ENCODE measurements at places on chromosomes 4 and X. TPM values are rescaled to one million over a fixed set of nuclear protein-coding genes. Genes with fewer than 3 reads are reported as not detected.

TCEAL8 gene
- 26.4 TPM for total RNA-seq

AVPR2 gene
- not detected for total RNA-seq

CT45A2 gene
- not detected for total RNA-seq

RIBC1 gene
- 1.2 TPM for total RNA-seq

H2BW2 gene
- total RNA-seq, result not detected

PHKA1 gene
- total RNA-seq, result 4.6 TPM

CORIN gene
- total RNA-seq, result 0.04 TPM

TCEAL6 gene
- total RNA-seq, result not detected

DNA sequence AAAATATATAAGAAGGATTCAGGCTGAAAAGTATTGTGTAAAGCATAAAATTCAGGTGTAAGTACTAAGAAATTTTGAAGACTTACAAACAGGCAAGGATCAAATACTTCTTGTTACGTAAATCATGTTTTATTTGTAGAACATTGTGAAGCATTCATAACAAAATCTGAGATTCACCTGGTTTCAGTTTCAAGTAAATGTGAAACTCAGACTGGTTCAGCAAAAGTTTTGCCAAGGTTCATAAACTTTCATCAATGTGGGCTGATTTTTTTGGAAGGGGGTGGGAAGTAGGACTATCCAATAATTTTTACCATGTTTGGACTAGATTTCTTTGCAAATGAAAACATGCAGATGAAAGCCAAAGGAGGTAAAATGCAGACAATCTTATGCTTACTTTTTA is 527.7 kb downstream of the ANKRD50 start:
- DNase-seq, result no peak

- no peak for DNase-seq
These were observed 96.2 kb downstream of the TSPAN7 start for GRCh38 chrX:38657562-38657961.

GRCh38 chrX:103510031-103510430 is 9.3 kb downstream of the RAB40A start:
- DNase-seq, result no peak

- no peak for DNase-seq
These were observed 291.0 kb upstream of the HAND2 start for GRCh38 chr4:173821036-173821435.

DNA sequence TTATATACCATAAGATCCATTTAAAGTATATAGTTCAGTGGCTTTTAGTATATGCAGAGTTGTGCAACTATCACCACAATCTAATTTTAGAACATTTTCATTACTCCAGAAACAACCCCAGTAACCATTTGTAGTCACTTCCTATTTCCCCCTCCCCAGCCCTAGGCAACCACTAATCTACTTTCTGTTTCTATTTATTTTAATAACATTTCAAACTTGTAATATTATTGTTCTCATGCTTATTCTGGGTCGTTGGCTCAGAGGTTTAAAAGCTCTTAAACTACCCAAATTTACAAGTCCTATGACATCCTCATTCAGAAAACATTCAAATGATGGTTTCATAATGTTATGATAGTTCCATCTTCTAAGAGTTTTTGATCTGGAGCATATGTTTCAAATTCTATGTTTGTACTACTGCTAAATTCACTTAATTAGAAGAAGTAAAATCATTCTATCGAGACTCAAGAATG is 18.4 kb downstream of the XIAP start:
- DNase-seq, result no peak

- DNase-seq, result no peak
These were observed 294.1 kb upstream of the SFRP2 start for GRCh38 chr4:154082760-154083535.

GRCh38 chr4:100060765-100061416 is 110.8 kb upstream of the H2AZ1 start:
- no peak for DNase-seq

- DNase-seq, result no peak
These were observed 48.6 kb upstream of the STARD8 start for GRCh38 chrX:68598841-68599240.

DNA sequence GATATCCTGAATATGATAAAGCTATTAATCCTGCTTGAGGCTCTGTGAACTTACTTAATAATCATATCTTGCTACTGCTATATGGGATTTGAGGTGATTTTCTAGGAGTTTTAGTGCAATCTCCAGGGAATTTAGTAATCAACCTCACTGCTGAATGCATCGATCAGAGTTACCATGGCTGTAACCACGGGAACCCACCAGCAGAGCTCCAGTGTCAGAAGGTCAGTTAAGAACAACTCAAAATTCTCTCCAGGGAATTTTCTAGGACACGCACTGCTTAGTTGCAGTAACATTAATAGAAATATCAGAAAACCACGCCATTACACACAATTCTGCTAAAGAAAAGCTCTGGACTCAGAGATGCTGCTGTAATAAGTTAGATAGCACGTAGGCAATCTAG is 1477.2 kb upstream of the TENM3 start:
- DNase-seq, result no peak

GRCh38 chrX:44400588-44400987 is 57.1 kb upstream of the EFHC2 start:
- DNase-seq, result no peak

- DNase-seq, result no peak
These were observed 33.7 kb upstream of the VMA21 start for GRCh38 chrX:151363316-151363715.

GRCh38 chr4:110372485-110372884 is 103.5 kb upstream of the ENPEP start:
- DNase-seq, result no peak

DNA sequence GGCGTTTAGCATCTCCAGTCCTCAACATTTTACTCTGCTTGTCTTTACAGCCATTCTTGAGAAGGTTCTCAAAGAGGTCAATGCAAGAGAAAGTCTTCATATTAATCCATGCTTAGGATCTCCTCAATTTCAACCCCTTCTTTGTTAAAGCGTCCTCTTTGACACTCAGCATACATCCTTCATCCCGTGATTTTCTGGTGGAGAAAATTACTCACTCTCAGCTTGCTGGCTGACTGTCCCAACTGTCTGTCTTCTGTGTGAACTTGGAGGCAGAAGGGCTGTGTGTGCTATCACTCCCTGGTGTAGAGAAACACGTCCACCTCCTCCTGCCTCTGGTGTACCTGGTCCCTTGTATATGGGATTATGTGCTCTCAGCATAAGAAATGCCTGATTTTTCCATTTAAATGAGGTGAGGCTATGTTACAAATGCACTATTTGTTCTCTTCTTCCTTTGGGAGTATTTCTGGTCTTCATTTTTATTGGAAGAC is 57.8 kb downstream of the GALNT7 start:
- DNase-seq, result no peak

DNA sequence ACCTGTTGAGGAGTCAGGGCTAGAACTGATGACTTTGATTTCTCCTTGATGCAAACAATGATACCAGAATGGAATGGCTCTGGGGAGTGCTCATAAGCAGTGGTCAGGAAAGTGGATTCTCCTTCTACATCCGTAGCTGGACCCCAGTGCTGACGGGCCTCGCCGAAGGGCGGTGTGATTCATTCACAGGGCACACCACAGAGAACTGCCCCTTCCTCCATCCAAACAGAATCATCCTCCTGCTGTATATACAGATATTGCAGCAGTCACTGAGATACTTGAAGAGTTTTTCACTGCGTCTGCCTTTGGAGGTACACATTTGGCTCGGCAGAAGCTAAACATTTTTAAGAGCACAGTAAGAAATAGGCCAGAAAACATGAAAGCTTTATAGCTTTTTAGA is 7.3 kb upstream of the DCTD start:
- no peak for DNase-seq

DNA sequence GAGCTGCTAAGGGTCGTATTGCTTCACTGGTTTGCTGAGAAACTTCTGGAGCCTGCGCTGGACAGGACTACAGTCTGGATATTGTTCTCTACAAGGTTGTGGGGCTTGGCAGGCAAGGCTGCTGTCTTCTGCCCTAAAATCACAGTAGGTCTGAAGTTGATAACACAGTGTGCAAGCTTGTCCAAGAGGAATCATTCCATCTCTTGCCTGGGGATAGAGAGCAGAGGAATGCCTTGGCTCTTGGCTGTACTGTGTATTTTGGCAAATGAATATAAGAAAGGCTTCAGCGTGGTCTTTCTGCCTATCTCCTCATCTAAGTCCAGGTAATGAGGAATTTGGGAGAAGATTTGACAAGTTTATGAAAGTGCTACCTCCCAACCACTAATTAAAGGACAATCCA is 9.4 kb upstream of the RASL11B start:
- DNase-seq, result no peak

DNA sequence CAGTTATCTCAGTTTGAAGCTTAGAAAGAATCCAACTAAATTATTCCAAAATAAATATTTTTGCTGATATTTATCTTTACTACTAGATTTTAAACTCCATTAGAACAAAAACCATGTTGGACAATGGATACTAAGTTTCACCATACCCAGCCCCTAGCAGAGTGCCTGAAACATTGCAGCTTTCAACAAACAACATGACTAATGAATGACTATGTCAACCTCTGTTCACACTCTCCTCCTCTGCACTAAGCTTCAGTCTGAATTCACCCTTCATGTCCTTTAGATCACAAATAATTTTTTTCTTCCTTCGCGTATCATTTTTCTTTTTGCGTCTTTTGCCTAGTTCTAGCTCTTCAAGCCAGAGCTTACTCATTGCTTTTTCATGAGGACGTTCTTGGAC is 315.2 kb downstream of the PCDH10 start:
- no peak for DNase-seq

DNA sequence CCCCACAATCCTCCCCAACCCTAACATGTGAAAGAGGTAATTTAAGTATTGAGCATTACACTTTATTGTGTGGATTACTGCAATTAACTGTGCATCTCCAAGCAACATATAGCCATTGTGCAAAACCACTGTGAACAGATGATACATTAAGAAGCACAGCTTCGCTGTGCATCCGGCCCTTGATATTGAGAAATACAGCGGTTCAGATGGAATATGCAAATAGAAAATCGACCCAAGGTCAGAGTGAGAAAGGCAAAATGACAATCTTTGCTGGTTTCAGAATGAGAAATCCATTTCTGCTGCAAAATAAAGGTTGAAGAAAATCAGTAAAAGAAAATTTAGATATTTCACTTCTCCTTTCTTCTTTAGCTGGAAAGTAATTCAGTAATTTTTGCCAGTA is 805.9 kb upstream of the GRID2 start:
- DNase-seq, result no peak

GRCh38 chr4:14772388-14772787 is 229.9 kb upstream of the CPEB2 start:
- no peak for DNase-seq

GRCh38 chrX:153981771-153982533 is 9.4 kb downstream of the TMEM187 start:
- peak; percentile 46 for DNase-seq

- no peak for DNase-seq
These were observed 86.2 kb upstream of the HS3ST1 start for GRCh38 chr4:11514779-11515419.

- DNase-seq, result no peak
These were observed 1393.9 kb downstream of the ARAP2 start for GRCh38 chr4:34850421-34850820.

DNA sequence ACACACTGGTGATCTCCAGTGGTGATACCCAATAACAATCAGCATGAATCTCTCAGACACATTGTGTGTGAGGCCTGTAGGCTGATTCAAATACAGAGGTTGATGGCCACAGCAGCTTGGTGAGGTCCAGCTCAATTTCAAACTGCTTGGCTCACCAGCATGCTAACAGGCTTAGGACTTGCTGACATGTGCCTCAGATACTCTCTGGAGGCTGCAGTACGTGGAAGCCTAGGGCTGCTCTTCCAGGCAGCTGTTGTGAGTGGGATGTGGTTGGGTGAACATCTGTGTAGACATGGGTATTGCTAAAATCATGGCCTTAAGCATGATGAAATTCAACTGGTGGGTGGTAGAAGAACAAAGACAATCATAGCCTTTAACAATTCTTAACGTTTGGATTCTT is 4.3 kb downstream of the CXCL9 start:
- no peak for DNase-seq

GRCh38 chr4:96986816-96987215 is 1146.9 kb downstream of the PDHA2 start:
- DNase-seq, result no peak

Data from CD8-positive, alpha-beta memory T cell (primary cell).